ENCODE measurements at places on chromosomes 6 and 20.
A peak's percentile ranks its signal among the peaks of the same experiment; 100 is the strongest.

DNA sequence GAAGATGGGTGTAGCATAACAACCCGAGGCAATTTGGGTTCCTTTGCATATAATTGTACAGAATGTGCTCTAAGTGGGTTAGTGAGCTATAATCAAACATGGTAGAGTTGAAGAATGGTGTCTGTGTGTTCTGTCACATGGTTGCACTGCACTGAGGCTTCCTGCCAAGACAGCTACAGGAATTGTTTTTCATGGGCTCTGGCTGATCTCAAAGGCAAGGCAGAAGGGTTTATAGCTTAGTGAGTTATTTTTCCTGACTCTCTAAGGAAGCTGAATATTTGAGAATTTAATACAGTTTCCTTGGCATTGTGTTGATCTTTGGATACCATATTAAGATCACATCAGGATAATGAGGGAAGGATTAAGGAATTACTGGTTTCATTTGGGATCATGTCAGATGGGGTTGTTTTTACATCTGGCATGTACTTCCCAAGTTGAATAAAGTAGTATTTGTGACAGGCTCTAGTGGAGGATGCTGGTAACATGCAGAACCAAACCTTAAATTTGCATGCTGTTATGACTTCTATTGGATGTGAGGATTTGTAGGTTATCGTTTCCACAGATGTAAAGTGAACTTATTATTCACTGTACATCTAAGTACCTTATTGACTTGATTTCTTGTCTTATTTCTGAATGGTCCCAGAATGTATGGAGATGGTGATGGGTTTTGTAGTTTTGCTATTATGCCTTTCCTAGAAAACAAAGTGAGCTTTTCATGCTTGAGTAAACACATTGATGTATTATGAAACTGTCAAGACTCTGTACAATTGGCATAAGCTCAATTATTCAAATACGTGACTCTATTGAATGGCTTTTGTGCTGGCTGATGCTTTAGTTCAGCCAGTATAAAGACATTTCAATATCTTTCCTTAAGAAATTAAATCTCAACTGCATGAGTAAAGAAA, 43.3 kb downstream of the LRRC1 start:
- DNase-seq = peak; percentile 56

DNA sequence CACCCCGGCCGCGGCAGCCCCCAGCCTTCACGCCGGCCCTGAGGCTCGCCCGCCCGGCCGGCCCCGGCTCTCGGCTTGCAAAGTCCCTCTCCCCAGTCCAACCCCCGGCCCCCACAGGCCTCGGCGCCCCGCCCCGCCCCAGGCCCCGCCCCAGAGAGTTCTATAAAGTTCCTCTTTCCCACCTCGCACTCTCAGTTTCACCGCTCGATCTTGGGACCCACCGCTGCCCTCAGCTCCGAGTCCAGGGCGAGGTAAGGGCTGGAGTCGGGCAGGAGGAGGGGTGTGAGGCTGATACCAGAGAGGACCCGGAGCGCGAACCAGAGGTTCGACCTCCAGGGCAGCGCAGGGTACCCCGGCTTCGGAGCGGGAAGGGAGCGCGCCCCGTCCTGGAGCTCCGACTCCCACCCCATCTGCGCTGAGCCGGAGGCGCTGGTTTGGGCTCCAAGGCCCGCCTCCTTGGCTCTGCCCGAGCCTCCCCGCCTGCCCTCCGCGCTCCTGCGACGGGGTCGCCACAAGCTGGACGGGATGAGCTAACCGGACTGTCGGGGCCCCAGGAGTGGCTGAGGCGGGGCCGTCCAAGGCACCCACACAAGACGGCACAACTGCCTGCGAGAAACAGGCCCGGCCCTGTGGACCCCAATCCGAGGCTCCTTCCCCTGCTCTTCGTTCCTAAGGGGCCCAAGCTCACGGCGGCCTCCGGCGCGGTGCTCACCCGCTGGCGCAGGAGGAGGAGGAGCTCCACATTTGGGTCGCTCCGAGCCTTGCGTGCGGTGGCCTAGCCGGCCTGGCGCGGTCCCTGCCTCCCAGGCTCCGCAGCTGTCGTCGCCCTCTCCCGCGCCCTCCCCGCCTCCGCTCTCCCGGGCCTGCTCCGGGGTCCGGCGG, at the start of gene IRF4:
Gene IRF4, plus strand, starts transcription at position 194 of the 882 bp plus-strand sequence. CDS start 1,401 bp downstream, outside the sequence.
- no peak for DNase-seq

DNA sequence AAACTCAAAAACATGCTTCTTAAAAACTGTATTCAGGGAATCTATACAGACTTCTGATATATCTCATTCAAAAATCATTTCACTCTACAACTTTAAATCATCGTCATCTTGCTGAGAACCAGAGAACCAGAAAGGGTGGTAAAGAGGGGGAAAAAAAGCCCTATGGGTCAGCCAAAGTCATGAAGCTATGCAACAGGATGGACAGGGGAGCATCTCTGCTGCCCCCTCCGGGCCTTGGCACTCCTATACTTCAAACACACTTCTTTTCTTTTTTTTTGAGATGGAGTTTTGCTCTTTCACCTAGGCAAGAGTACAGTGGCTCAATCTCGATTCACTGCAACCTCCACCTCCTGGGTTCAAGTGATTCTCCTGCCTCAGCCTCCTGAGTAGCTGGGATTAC, 73.5 kb upstream of the NFATC2 start:
- no peak for DNase-seq

- DNase-seq = no peak
Observed at GRCh38 chr6:111256646-111257045, 169.3 kb downstream of the SLC16A10 start.

GRCh38 chr6:164097551-164098398, 683.3 kb downstream of the QKI start:
- no peak for DNase-seq

DNA sequence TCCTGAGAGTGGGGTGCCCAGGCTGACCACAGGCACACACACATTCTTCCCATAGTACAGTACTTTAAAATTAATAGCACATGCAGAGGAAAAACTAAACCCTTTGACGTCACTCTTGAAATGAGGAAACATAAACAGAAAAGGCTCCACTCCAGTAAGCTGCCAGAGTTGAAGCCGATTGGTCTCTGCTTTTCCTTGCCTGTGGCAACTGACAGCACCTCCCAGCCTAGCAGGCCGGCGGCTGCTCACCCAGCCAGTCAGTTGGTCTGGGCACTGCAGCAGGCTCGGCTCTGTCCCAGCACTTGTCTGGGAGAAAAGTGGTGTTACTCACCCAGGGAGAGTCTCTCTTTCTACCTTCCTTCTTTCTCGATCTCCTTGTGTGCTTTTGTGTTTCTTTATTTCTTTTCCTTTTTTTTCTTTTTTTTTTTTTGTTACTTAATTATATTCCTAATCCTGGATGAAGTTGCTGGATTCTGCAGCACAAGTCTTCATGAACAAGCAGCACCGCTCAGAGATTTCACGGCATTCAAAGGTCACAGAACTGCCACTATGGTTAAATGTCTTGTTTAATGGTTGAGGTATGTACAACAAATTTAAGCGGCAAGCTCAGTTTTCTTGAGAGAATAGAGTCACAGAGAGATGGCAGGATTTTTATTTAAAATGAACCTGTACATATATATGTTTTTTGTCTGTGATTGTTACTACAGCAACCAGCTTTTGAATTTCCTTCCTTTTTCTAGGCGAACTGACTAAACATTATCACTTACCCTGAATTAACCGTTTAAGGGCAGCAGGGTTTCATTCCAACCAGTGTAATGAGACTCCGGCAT, at the start of gene PDE7B:
Gene PDE7B, plus strand, starts transcription at position 260 of the 830 bp plus-strand sequence.
- peak; percentile 31 for DNase-seq

DNA sequence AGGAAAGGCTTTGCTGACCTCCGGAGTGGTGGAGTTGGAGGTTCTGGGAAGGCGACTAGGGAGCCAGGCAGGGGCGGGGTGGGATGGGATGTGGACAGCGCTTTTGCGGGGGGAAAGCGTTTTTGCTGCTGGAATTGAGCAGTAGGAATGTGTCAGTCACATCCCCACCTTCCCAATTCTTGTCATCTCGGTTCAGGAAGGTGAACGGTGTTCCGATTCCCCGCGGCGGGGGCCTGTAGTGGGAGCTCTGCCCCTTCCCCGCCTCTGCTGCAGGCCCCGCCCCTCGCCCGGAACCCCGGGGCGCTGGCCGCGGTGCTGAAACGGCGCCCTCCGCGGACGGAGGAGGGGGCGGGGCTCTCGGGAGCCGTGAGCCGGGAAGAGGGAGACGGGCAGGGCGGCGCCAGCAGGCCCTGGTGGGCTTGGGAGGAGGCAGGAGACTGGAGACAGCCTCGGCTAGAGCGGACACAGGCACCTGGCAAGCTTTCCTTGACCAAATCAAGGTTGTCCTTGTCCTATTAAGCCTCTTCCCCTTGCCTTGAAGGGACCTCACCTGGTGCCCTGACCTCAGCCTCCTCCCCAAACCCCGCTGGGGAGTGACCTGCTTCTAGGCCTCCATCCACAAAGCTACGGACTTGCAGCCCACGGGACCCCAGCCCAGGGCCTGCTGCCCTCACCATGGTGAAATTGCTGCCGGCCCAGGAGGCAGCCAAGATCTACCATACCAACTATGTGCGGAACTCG, at the start of gene LHFPL5:
Gene LHFPL5, plus strand, starts transcription at position 357 of the 741 bp plus-strand sequence. Its CDS starts 319 bp downstream, at position 676.
- peak; percentile 36 for DNase-seq

DNA sequence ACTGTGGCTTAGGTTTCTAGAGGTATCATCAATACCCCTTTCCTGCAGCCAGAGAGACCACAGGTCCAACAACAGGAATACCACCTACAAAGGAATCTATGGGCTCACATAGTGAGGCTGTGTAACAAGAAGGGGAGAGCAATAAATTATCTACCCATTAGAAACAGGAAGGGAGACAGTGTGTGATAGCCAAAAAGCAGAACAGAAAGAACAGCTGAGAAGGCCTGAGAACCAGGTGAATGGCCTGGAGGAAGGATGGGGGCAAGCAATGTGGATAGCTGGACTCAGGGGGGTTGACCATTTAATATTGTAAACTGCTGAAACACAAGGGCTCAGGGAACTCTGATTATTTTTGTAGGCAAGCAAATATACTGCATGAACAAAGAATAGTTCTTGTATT, 628.2 kb downstream of the COL12A1 start:
- no peak for DNase-seq

DNA sequence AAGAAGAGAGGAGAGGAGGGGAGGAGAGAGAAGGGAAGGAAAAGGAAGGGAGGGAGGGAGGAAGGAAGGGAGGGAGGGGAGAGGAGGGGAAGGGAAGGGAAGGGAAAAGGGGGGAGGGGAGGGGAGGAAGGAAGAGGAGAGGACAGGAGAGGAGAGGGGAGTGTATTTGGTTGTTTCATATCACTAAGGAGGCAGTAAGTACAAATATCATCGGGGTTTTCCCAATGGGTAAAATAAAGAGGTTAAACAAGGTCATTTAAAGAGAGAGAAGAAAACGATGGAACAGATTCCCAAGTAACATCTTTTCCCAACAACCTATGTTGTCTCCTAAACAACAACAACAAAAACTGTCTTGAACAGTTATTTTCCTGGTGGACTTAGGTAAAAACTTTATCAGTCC, 43.6 kb downstream of the MBOAT1 start:
- DNase-seq = no peak

DNA sequence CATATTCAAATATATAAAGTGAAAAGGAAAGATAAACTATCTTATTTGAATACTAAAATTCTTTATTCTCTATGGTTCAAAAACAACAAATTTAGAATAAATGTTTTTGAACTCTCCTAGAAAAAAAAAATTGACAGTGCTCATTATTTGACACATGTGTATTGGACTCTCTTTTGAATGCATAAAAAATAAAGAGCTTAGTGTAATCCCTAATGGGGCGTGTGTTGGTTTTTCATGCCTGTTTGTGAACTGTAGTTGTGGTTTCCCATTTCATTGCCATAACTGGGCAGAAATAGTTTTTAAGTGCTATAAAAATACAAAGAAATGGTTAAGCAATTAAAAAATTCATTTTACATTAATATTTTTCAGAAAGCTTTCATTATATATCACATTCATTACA, 101.3 kb downstream of the REV3L start:
- DNase-seq = no peak

DNA sequence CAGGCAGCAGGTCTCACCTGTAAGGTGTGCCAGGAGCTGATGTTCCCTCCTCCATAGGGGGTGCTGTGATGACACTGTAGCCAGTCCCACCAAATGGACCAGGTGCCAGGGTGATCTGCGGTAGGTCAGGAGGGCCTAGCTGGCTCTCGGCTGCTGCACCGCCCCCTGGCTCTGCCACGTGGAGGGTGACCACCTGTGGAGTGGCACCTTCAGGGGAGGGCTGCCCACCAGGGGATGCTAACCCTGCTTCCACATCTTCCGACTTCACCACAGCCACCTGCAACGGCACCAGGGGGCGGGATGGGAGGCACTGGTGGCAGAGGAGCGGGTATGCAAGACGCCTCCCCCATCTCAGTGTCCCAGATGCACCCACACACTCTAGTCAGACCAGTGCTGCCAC, 18.3 kb downstream of the ZNF335 start:
- no peak for DNase-seq

DNA sequence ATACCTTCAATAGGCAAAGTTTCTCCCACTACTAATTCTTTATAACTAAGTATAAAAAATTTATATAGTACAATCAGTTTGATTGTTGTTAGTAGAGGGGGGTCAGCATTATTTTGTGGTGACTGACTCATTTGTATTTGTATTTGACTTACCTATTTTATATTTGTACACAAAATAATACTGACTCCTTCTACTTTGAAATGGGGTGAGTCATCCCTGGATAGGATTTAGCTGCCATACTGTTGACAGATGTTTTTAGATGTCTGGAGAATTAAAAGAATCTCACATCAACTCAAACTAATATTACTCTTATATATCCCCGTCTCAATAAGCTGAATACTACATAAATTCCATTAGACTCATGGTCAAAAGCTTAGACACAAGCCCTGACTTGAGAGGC, 114.9 kb downstream of the FRK start:
- DNase-seq = no peak

DNA sequence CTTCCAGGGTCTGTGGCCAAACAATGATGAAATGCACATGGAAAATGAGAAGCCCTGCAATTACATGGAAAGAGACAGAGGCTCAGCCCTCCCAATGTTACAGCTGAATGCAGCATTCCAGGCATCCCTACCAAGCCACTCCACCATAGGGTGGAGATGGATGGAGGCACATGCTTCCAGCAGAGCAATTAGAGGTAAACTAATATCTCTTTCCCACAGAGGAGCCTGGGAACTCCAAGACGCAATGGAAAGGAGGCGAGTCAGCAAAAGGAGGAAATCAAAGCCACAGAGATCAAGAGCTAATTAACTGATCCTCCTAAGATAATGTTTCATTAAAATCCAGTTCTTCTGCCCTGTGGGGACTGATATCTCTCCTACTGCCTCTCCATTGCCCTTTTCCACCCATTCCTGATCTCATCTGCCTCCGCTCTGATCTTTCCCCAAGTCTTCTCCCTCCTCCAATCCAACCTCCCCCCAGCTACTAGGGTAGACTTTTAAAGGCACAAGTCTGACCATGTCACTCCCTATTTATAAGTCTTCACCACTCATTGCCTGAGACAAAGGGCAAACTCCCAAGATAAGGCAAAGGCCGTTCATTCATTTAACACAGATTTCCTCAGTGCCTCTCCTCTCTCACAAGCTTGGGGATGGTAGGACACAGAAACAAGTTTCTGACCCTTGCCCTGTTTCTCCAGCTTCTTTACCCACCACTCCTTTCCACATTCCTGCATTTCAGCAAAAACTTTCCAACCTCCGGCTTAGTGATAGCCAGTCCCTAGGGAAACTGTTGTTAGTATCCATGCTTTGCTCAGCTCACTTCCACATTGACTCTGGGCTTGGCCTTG, 14.3 kb upstream of the KCNB1 start:
- no peak for DNase-seq

All from NCI-H2029 treated with DMSO at 0.1 percent for 48 hours (cell line).